ENCODE measurements at places on chromosomes 5 and 9.

GRCh38 chr5:17879276-17879675, 245.0 kb downstream of the TAF11L14 start:
- no peak overlapping the region for H3K4me3 ChIP-seq
- no peaks in the 10 kb centered on the region for H3K36me3 ChIP-seq
- no peak for DNase-seq
- no peak overlapping the region for H3K27ac ChIP-seq

- no peaks in the 10 kb centered on the region for H3K27me3 ChIP-seq
- H3K4me1 ChIP-seq: no peaks in the 10 kb centered on the region
- DNase-seq: no peak
- H3K4me3 ChIP-seq: no peak overlapping the region
- no peak overlapping the region for H3K27ac ChIP-seq
- H3K36me3 ChIP-seq: no peaks in the 10 kb centered on the region
Observed at GRCh38 chr9:96056226-96056625, 180.7 kb downstream of the ERCC6L2 start.

- no peak overlapping the region for H3K4me3 ChIP-seq
- H3K4me1 ChIP-seq: no peaks in the 10 kb centered on the region
- no peak for DNase-seq
- no peaks in the 10 kb centered on the region for H3K27me3 ChIP-seq
- no peak overlapping the region for H3K27ac ChIP-seq
- H3K36me3 ChIP-seq: no peaks in the 10 kb centered on the region
Observed at GRCh38 chr5:2916076-2916682, 164.7 kb upstream of the IRX2 start.

DNA sequence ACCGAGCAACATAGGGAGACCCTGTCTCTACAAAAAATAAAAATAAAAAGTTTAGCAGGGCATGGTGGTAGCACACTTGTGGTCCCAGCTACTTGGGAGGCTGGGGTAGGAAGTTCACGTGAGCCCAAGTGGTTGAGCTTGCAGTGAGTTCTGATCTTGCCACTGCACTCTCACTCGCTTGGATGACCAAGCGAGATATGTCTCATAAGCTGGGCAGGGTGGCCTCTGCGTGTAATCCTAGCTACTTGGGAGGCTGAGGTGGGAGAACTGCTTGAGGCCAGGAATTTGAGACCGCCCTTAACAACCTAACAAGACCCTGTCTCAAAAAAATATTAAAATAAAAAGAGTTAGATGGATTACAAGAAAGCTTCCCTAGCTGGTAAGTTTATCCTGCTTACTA, 32.5 kb downstream of the RASA1 start:
- H3K4me3 ChIP-seq: no peak overlapping the region
- no peak for DNase-seq
- H3K36me3 ChIP-seq: peaks cover 5% of the 10 kb centered on the region
- peaks cover 7% of the 10 kb centered on the region for H3K4me1 ChIP-seq
- H3K27me3 ChIP-seq: no peaks in the 10 kb centered on the region

GRCh38 chr9:18106006-18106560, 367.9 kb upstream of the ADAMTSL1 start:
- no peaks in the 10 kb centered on the region for H3K36me3 ChIP-seq
- no peak overlapping the region for H3K4me3 ChIP-seq
- no peak for DNase-seq
- H3K4me1 ChIP-seq: no peaks in the 10 kb centered on the region
- H3K27ac ChIP-seq: no peak overlapping the region
